ENCODE measurements at places on chromosomes 3 and 15.

GRCh38 chr3:25462495-25462894 lies 34.4 kb downstream of the RARB start:
- no peak for DNase-seq

DNA sequence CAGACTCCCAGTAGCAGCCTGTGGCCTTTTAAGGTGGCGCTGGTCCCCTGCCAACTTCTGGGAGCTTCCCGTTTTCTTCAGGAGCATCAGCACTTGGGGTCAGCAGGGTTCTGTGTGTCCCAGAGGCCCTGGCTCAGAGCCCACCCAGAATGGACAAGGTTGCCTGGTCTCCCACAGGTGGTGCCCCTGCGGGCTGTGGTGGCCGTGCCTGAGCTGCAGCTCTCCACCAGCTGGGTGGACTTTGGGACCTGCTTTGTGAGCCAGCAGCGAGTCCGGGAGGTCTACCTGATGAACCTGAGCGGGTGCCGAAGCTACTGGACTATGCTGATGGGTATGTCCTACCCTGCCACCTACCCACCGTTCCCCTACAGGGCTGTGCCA lies 15.5 kb downstream of the ACAA1 start:
- no peak for DNase-seq

DNA sequence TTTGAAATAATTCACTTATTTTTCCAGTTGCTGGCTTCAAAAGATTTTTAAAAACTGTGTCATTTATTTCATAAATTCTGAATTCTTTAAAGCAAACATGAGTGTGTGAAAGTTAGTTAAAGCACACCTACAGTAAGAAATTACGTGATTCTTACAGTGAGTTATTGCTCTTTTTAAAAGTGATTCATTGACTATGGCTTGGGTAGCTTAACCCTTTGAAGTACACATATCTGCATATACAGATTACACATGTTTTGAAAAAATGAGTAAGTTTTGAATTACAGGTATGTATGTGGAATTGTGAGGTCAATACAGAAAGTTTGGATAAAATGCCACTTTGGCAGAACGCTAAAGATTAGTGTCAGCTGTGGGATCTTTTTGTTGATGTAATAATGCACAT lies 64.5 kb upstream of the MBNL1 start:
- DNase-seq, result no peak

DNA sequence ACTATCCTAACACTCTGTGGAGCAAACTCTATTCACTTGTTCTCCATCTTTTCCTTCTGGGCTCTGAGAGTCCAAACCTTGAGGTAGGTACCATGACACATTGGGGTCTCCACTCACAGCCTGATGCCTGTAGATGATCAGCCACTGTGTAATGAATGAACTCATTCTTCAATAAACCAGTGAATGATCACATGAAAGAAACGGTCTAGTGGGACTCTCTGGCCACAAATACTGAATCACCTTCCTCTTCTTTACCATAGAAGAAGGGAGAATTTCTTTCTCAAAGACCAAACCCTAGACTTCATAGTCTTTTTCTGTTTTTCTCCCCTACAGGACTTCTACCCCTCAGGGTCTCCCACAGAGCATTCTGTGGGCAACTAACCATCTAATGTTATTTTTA lies 20.5 kb upstream of the ABHD2 start:
- no peak for DNase-seq

- no peak for DNase-seq
These were observed 3.9 kb upstream of the SH3GL3 start for GRCh38 chr15:83443076-83443847.

DNA sequence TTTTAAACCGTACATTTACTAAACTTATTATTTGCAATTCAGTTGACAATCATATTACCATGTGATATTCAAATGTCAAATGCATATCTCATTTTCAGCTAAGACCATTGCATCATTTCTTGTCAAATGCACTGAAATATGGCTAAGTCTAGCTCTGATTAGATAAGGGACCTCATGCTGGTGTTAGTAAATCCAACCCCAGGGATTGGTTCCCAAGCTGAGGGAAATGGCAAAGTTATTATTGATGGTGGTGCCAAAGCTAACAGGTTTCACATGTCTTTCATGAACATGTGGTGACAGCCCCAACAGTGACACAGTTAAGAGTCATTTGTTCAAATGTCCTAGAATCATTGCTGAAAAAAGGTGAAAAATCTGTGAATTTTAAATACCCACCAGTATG lies 641.1 kb downstream of the MECOM start:
- DNase-seq, result no peak

DNA sequence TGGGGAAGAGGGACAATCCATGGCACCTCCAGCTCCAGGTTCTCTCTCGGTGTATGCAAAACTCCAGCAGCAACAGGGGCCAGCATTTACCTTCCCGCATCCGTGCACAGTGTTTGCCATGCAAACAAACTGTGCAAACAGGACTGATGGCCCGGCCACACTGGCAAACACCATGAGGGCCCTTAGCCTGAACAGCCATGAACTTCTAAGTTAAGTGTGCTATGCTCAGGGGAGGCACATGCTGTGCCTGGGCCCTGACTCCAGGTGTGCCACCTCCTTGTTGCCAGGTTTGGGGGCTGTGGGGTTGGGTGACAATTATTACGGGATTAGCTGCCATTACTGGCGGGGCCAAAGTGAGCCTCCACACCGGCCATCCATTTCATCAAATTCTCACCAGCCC lies 57.5 kb downstream of the CACNA2D2 start:
- DNase-seq, result peak; percentile 90

GRCh38 chr3:169082076-169082475 lies 581.4 kb downstream of the MECOM start:
- no peak for DNase-seq

DNA sequence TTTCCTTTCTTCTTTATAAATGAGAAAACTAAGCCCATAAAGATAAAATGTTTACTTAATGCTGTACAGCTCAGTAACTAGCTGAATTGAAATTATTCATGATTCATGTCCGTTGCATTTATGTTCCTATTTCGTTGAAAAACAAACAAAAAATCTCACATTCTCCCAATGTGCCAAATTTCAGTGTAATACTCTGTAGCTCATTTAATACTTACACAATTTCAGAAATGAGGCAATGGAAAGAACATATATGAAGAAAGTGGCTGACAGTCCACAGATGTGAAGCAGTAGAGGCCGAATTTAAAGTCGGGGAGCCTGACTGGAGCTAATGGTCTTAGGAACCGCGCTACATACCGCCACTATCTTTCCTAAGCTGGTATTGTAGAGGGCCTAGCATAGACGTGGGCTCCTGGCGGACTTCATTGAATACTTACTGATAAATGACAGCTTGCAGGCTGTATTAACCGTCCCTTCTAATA lies 651 bp downstream of the PLSCR2 start:
- DNase-seq, result no peak

Data from DMS53 (cell line).